Stimulated activated CD8-positive, alpha-beta memory T cell treated with anti-CD3 and anti-CD28 coated beads, Interleukin-15, amount 100 ng/mL, for 48 hours (primary cell): ENCODE measurements at places on chromosomes 16 and 17.

- no peak for DNase-seq
Observed at GRCh38 chr17:73588891-73589290, 55.4 kb downstream of the SDK2 start.

DNA sequence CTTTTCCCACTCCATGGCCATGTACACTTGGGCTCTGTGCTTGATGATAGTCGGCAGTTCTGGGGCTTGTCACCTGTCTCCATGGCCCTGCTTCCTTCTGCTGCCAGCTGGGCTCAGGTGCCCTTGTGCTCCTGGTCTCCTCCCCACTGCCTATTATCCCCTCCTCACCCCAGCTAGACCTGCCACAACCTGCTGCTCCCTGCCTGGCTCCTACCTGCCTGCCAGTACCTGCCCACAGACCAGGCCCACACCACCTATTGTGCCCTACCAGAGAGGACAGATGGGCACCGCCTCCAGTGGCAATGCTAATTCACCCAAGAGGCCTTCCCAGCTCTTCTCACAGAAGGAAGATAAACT, 538 bp upstream of the RAPGEFL1 start:
- no peak for DNase-seq

DNA sequence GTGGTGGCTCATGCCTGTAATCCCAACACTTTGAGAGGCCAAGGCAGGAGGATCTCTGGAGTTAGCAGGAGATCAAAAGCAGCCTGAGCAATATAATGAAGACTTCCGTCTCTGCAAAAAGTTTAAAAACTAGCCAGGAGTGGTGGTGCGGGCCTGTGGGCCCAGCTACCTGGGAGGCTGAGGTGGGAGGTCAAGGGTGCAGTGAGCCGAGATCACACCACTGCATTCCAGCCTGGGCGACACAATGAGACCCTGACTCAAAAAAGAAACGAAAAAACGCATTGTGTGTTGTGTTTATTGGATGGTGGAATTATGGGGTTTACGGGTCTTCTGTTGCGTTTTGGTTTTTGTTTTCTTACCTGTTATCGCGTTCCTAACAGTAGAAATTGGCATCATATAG, 863 bp upstream of the DDX19A start:
- no peak for DNase-seq

GRCh38 chr17:794876-795275, 12.7 kb downstream of the MRM3 start:
- DNase-seq = no peak

- no peak for DNase-seq
Observed at GRCh38 chr17:82091264-82092066, 6.6 kb downstream of the FASN start.

DNA sequence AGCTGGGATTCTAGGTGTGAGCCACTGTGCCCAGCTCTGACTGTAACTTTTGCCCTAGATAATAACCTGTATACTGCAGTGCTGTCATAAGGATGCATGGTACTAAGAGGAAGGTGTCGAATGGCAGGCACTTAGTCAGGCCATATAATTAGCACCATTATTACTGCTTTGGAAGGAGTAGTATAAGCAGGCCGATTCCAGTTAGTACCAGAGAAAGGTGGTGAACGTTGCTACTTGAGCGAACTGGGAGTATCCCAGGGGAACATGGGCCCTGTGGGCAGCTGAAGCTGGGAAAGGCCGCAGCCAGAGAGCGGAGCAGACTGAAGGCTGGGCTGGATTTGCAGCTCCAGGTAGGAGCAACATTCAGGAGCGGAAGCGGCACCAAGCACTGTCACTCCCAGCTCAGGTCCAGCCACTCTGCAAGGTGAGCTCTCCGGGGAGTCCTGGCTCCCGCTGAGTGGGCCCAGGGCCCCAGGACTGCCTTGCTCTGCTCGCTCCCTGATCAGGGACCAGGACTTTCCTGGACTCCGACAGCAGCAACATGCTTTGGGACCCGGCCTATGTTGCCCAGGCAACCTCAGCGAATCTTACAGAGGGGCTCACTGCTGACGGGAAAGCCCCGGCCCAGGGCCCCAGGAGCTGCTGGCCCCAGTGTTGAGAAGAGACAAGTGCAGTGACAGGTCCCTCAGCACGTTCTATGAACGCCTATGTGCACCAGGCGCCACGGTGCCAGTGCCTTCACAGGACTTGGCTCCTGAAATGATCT, 28.6 kb downstream of the C16orf74 start:
- no peak for DNase-seq

DNA sequence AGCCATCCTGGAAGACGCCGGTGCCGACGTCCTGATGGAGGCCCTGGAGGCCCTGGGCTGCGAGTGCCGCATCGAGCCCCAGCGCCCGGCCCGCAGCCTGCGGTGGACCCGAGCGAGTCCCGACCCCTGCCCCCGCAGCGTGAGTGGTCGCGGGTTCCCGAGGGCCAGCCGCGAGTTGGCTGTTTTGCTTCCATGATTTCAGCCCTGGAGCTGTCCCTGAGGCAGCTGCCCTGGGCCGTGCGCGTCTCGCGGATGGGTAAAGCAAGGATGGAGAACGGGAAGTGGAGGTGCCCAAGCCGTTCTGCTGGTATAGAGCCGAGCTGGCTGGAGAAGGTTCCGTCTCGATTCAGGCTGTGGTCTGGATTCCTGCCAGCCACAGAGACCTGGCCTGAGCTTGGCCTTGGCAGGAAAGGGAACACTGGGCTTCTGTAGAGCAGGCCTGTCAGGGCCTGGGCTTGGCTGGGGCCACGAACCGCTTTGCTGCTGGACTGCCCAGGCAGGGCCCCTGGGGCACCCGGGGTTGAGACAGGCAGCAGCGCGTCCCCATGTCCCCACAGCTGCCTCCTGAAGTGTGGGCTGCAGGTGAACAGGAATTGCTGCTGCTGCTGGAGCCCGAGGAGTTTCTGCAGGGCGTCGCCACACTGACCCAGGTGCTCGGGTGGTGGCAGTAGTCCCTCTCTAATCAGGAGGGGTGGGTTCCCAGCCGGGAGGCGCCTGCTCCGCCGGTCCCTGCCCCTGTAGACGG, 941 bp upstream of the MRPS34 start:
- no peak for DNase-seq

DNA sequence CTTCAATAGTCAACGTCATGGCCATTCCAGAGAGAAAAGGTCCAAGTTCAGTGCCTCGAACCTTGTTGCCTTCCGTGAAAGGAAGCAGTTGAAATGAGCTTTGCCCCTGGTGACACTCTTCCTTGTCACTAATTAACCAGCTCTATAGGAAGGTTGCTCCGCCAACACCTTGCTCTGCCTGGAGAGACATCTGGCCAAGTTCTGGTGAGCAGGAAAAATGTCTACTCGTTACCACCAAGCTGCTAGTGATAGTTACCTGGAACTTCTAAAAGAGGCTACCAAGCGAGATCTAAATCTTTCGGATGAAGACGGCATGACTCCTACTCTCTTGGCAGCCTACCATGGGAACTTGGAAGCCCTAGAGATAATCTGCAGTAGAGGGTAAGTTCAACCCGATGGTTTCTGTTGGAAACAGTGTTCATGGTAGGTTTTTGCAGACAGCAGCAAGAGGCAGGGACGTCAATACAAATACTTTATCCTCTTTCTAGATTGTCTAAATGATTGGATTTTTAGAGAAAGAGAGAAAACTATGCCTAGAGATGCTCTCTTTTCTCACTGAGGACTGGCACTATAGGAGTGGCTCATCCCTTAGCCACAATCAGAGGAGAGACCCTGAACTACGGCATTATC, at the start of gene ANKS4B:
Gene ANKS4B, plus strand, starts transcription at position 179 of the 630 bp plus-strand sequence. Its CDS starts 39 bp downstream, at position 218.
- DNase-seq = no peak
